ENCODE measurements at places on chromosomes 1 and 21.

DNA sequence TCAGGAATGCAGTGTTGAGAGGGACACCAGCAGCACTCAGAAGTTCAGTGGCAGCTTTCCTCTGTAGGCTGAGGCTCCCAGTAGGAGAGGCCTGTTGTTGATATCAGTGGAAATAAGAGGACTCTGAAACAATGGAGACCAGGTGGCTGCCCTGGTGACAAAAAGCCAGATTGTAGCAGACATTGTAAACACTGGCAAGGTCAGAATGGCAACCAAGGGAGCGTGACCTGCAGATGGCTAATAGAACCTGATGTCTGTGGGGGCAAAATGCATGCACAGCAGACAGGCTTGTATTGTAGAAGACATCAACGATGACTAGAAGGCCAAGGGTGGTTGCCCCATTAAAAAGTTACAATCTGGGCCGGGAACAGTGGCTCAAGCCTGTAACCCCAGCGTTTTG is 53.1 kb upstream of the GPR37L1 start:
- DNase-seq, result no peak

DNA sequence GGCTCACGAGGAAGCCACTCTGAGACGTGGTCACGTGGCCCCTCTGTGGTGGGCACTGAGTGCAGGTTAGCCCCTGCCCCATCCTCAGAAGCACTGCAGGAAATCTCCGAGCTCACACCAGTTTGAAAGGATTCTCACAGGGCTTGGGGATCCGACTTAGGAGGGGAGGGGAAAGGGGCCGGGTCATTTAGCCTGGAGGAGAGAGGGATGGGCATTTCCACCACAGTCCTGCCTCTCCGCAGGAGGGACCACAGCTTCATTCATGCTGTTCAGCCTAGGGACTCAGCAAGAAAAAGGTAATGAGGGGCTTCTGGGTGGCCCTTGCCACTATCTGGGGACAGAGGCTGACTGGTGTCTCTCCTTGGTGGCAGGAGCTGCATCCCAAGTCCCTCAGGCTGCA is 126.5 kb downstream of the NPHP4 start:
- no peak for DNase-seq

DNA sequence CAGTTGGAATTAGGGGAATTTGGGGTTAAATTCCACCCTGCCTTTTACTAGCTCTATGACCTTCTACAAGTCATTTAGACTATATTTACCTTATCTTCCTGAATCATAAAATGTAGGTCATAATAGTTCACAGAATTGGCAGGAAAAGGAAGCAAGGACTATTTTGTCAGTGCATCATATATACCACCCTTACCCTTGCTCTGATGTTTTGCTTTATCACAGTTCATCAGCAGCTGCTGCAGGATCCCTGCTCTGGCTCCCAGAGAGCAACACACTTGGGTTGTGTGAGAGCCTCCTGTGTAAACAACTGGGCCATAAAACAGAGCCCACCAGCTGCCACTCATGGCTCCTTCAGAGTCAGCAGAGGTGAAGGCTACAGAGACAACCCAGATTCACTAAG is 631.6 kb upstream of the CAMK1G start:
- DNase-seq, result no peak

- peak; percentile 6 for DNase-seq
These were observed 195.0 kb downstream of the KCNK2 start for GRCh38 chr1:215277532-215277931.

- no peak for DNase-seq
These were observed 515.0 kb downstream of the COL11A1 start for GRCh38 chr1:102593276-102593675.

DNA sequence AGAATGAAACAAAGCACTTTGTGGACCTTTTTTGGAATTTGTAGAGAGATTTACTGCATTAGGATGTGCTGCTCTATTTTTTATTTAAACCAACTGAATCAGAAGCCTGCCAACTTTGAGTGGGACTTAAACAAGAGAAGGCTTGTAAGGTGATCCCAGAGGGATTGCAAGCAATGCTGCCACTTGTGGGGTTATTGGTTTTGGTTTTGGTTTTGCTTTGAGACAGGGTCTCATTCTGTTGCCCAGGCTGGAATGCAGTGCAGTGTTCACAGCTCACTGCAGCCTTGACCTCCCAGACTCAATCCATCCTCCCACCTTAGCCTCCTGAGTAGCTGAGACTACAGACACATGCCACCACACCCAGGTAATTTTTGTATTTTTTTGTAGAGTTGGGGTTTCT is 32.2 kb upstream of the GNG5 start:
- DNase-seq, result no peak

- no peak for DNase-seq
These were observed 33.7 kb upstream of the AK4 start for GRCh38 chr1:65114322-65114721.

DNA sequence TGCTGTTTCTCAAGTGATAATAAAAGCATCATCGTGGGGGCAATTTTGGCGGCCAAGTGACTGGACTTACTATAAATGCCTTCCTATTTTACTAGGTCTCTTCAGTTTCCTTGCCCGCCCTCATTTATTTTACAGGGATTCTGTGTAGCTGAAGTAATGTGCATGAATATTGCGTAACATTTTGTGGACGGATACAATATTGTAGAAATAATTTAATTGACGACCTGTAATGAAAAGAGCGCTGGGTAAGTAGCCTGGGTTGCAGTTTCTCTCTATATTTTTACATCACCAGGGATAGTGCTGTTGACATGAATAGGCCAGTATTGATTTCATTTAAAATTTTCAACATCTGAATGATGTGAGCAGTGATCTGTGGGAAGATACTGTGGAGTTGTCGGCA is 28.1 kb upstream of the LMO4 start:
- DNase-seq, result no peak

DNA sequence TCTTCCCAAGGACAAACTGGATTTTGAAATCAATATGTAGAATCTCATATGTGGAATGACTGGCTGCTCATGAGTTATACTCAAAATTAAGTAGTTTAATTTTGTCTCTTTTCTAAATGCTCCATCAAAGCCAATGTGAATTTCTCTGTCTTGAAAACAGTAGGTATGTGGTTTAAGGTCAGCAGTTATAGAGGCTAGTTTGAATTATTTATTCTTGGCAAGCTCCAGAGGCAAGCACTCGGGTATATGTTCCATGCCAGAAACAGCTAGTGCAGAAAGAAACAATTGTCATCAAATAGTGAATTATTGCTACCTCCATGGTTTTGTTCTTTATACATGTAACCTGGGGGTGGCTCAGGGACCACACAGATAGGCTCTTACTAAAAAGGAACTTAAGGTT is 63.5 kb downstream of the LRIG2 start:
- DNase-seq, result no peak

DNA sequence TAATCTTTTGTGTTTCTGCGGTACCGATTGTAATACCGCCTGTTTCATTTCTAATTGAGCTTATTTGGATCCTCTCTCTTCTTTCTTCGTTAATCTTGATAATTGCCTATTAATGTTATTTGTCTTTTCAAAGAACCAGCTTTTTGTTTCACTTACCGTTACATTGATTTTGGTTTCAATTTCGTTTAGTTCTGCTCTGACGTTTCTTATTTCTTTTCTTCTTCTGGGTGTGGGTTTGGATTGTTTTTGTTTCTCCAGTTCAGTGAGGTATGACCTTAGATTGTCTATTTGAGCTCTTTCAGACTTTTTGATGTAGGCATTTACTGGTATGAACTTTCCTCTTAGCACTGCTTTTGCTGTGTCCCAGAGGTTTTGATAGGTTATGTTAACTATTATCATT is 9.4 kb downstream of the OR2M2 start:
- DNase-seq, result no peak

- DNase-seq, result no peak
These were observed 341.5 kb downstream of the VAV3 start for GRCh38 chr1:107623431-107623830.

DNA sequence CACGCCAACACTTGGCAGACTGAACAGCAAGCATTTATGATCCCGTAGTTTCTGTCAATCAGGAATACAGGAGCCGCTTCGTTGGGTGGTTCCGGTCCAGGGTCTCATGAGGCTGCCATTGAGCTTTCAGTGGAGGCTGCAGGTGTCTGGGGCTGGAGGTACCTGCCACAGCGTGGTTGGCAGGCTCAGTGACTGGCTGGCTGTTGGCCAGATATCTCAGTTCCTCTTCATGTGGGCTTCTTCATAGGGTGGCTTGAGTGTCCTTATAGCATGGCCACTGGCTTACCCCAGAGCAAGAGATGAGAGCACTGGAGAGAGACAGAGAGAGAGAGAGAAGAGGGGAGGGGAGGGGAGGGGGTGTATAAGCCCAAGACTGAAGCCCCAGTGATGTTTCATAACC is 29.3 kb downstream of the PIK3CD start:
- no peak for DNase-seq

All from GM03348 (cell line).